ENCODE measurements at places on chromosomes 6 and 20.

DNA sequence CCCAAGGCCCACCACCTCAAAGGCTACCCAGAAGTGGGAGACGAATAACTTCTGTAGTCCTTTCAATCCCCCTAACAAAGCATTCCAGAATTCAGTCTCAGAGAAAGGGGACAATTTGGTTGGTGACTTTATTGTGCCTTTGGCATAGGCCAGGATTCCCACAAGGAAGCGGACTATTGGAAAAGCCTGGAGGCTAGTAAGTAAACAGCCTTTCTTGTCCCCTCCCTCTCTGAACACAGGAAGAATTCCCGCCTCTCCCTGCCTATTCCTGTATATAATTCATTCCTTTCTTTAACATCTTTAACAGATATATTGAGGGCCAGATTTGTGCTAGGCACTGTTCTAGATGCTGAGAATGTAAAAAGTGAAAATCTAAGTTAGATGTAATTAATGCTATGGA lies 36.1 kb downstream of the RNF8 start:
- no peak for DNase-seq

GRCh38 chr20:13515796-13516558 lies 122.8 kb downstream of the TASP1 start:
- no peak for DNase-seq

GRCh38 chr6:129704708-129705107 lies 5.3 kb downstream of the ARHGAP18 start:
- DNase-seq = no peak

GRCh38 chr6:160734627-160735026 lies 32.6 kb downstream of the PLG start:
- DNase-seq = no peak

- DNase-seq = no peak
Measured at GRCh38 chr6:41646026-41646795, 7.9 kb downstream of the MDFI start.

GRCh38 chr6:36650848-36651478 lies 27.6 kb upstream of the CDKN1A start:
- no peak for DNase-seq

DNA sequence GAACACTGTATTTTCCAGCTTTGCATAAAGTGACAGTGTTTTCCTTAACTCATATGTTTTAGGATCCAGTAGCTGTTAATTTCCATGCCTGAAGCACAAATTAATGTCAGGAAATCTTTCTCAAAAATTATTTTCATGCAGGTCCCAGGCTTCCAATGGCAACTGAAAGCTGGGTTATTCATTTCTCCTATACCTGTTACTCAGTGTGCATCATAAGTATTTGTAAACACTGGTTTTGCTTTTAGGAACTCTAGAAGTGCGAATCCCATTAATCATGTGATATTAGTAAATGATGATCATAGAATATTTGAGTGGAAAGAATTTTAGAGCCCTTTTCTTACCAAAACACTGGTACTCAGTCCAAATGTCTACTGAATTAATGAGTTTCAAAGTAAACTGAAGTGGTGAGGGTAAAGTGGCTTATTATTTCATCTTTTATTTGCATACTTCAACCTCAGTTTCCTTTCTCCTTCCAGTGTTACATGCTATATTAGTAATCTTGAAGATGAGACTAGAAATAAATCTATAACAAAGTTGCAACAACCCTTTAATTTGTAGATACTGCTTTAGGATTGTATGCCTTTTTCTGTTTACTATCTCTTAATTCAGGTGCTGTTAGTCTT lies 124.0 kb downstream of the ZFAND3 start:
- no peak for DNase-seq

GRCh38 chr6:3813150-3813780 lies 35.9 kb upstream of the FAM50B start:
- no peak for DNase-seq

DNA sequence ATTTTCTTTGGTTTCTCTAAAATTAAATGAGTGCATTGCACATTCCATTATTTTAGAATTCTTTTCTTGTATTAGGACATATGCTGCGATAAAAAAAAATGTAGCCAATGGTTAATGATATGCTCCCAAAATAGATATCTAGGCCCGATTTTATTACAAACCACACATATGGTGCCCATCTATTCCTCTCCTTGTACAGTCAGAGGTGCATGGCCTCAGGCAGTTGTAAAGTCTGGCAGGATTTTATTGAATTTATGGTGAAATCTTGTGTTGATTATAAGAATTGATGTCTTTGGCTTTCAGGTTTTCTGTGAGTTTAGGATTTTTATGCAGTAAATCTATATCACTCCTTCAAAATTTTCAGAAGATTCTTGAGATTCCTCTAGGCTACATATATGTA lies 192.2 kb downstream of the RFPL4B start:
- no peak for DNase-seq

DNA sequence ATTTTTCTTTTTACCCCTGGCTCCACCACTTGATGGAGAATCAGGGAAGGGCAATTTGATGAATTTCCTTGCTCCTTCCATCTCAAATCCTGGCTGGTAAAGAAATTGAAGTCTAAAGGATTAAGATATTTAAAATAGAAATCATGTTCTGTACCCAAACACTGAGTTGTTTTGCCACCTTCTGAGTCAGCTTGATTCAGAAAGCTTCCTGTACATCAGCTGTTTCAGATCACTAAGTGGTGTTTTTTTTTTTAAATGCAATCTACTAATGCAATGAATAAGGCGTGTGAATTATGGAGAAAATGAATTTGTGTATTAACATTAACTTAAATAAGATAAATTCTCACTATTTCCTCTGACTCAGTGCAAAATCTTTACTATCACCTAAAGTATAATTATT lies 11.5 kb upstream of the POPDC3 start:
- DNase-seq = no peak

DNA sequence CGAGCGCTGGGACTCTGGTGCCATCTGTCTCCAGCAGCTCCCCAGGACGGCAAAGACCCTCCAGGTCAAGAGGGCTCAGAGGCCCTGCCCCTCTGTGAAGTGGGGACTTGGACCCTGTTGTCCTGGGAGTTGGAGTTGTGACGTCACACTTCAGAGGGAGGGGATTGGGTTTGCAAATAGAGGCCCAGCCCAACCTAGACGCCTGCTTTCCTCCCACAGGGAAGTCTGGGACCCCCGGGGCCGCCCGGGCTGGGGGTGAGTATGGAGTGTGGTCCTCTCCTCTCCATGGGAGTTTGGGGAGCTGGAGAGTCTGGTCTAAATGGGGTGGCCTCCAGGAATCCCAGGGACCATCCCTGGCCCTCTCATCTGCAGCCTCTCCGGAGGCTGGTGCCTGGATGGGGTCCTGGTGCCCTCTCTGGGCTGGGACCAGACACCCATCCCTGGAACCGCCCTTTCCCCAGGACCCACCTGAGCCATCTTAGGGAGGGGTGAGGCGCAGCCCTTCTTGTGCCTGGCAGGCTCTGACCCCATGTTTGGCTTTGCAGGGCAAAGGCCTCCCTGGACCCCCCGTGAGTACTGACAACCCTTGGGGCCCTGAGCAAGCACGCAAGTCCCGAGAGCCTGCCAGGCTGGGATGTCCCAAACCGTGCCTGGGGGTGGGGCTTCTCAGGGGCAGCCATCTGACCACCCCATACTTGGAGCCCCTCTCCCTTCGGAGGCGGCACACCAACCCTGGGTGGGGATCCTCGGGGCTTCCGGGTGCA lies 4.3 kb downstream of the COL9A3 start:
- DNase-seq = no peak

DNA sequence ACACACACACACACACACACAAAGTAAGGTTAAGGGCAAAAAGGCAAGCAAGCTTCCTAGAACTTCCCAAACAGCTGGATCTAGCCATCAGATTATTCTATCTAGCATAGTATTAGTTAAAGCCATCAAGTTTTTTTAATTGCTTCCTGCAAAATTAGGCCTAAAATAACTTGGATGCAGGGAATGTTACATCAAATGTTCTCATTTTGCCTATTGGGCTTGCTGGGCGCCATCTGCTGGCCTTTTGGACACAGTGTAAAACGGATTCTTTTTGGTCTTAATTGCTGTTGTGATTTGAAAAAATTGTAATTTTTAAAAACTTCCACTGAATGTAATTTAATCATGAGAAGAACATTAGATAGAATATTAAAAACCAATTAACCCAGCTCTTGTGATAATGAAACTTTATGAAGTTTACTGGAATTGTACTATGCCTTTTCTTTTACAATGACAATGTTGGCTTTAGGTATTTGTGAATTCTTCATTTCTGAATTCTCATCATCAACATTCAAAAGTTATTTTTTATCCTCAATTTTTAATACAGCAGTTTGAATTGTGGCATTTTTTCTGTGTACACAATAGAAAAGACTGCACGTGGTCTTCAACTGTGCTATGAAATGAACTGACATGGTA lies 6.8 kb downstream of the MKKS start:
- no peak for DNase-seq

DNA sequence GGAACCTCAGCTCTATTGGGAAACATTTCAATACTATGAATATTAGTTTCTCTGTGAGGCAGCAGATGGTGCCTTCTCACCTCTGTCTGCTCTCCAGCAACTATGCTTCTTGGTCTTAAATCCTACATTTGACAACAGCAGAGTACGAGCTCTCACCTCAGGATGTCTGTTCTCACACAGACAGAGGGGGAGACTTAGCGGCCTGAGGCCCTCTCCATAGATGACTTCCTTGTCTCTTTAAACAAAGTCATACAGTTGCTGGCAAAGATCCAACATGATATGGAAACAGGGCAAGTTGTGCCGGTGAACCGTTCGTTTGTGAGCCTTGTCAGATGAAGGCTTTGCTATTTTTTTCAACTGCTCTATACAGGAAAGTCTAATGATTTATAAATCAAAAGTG lies 43.7 kb upstream of the GABRR1 start:
- no peak for DNase-seq

GRCh38 chr20:56542489-56543030 lies 9.5 kb downstream of the FAM209B start:
- no peak for DNase-seq

DNA sequence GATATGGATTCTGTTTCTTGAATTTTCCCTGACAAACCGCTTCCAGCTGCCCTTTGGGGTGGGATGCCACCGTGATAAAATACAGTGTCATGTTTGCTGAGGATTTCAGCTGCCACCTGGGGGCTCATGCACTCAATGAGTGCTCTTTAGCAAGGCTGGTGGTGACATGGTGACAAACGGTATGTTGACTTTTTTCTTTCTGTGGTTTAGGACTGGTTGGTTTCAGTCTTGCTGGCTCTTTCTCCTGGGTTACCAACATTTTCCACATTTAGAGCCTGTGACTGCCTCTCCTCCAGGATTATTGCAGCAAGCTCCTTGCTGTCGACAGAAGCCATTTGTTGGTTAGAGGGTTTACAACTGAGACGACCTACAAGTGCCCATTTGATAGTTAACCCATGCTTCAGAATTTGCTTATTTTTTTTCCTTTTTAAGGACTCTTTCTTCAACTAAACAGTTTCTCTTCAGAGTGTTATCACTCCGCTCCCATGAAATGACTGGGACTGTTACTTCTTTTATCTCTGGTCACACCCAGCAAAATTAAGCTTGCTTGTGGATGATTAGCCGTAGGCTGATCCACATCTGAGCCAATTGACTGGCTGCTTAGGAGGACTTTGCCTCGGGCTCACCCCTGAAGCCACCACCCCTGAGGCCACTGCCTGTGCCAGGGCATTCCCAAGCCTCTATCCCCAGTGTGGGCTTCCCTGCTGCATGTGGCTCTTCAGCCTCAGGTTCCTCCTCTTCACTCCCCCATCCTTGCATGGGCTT lies 48.4 kb upstream of the CDYL start:
- DNase-seq = no peak

DNA sequence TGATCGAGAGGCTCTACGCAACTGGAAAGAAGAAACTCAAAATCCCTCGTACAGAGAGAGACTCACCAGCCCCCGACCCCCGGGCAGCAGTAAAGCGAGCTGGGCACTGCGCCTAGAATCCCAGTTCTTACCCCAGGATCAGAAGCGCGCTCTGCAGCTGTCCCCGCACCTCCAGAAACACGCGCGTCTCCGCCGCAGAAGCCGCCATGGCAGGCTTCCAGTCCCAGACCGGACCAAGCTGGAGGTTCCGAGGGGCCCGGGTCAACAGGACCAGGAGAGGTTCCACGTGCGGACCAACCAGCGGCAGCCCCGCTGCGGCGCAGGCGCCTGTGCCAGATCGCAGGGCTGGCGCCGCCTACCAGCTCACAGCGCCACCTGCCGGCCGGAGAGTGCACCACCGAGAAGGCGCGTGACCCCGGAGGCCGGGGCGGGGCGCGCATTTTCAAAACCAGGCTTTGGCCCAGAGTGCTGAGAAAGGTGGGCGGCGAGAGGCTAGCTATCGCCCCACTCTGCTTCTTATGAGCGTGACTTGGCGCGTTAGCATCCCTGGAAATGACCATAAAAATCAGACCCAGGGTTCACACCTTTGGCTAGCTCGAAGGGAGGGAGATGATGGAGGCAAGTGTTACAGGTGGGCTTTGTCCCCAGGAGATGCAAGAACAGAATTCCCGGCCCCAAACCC lies at the start of gene UBE3D:
Gene UBE3D, minus strand, starts transcription at position 331 of the 682 bp plus-strand sequence. Its CDS starts 123 bp downstream, at position 208.
- no peak for DNase-seq

- no peak for DNase-seq
Measured at GRCh38 chr20:46237227-46237626, 71.1 kb downstream of the CDH22 start.

GRCh38 chr20:40639132-40639531 lies 49.9 kb downstream of the MAFB start:
- no peak for DNase-seq

- DNase-seq = peak; percentile 61
Measured at GRCh38 chr20:48897305-48898010, 24.1 kb upstream of the ARFGEF2 start.

DNA sequence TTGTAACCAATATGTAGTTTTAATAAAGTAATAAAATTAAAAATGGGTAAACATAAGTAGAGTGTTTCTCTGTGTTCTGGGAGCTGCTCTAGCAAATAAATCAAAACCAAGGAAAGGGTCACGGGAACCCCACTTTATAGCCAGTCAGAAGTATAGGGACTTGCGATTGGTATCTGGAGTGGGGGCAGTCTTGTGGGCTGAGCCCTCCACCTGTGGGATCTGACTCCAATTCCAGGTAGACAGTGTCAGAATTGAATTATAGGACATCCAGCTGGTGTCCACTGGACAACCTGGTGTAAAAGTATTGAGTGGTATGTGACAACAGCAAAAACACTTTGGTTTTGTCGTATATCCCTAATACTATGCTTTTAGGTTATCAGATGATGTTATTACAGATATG lies 14.5 kb downstream of the SOD2 start:
- no peak for DNase-seq

DNA sequence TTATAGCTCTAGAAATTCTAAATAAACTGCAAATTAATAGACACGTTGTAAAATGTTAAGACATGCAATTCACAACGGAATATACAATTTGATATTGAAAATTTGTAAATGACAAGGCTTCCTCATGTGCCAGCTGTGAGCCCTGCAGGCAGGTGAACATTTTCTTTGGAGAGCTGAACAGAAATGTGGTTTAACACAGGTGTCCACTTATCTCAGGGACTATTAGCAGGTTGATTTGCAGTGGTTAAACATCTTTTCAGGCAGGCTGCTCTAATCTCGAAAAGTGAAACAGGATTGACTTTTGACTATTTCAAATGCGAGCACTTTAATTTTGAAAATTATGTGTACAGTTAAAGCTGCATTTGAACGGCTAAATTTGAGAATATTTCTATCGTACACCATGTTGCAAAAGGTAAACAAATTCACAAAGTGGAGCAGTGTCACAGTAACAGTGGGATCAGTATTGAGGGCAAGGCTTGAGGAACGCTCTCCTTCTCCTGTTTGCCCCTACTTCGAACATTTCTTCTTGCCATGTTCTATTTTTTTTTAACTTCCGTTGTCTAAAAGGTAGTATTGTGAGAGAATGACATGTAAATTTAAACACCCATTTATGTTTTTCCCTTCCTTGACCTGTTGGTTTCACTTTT lies 210.8 kb downstream of the CDKAL1 start:
- DNase-seq = no peak

GRCh38 chr6:170317718-170318117 lies 11.2 kb downstream of the FAM120B start:
- DNase-seq = no peak

Data from epithelial cell of prostate (primary cell).